Activated T-cell treated with anti-CD3 and anti-CD28 coated beads, Interleukin-2, amount 50 U/mL, for 48 hours (primary cell): ENCODE measurements at places on chromosomes 2 and 18.

- DNase-seq = no peak
Observed at GRCh38 chr2:110172506-110172905, 32.3 kb downstream of the NPHP1 start.

DNA sequence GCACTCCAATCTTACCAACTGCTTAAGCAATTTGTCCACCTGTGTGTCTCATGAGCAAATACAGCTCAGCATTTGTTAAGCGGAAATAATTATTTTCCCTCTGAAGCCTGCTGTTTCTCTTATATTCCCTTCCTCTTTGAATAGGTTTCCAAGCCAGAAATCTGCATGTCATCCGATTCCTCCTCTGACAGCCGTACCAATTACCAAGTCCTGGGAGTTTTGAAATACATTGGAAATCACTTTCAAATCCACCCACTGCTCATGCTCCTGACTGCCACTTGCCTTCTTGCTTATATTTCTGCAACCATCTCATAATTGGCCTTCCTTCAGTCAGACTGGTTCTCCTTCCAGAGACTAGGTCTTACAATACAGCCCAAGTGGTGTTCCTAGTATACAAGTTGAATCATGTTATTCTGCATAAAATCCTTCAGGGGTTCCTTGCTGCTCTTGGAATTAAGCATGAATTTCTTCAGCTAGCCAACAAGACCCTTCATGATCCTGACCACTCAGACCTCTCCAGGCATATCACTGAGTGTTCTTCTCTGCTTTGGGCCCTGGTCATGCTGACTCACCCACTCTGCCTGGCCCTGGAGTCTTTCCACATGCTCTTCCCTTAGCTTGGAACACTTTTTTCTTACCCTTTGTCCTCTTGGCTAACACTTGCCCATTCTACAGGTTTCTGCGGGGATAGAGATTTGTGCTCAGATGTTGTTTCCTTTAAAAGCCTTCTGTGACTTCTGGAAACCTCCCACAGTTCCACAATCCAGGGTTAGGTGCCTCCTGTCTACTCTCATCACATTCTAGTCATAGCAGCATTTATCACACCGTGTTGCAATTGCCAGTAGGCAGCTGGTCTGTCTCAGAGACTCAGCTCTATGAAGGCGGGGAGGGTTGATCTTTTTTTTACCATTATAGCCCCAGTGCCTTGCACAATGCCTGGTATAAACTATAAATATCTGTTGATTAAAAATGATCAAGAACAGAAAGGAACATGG, 157.6 kb downstream of the ARL6IP6 start:
- no peak for DNase-seq

GRCh38 chr2:219803294-219803693, 175.9 kb downstream of the SLC4A3 start:
- no peak for DNase-seq

- no peak for DNase-seq
Observed at GRCh38 chr2:36812196-36812595, 115.7 kb downstream of the VIT start.

DNA sequence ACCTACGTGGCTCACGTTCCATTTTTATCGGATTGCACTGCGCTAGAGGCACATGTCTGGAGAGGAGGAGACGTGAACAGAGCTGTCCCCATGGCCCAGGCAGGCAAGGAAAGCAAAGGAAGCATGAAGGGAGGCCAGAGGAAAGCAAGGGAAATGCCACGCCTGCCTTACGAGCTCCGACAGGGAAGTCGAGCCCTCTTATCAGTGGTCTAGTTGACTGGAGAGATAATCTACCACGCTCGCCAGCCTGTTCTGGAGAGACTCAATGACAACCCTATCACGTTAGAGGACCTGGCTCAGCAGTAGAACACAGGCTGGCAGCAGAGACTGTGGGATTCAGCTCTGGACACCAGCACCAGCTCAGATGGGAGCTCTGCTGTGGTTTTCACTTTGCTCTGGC, 202.6 kb upstream of the ID2 start:
- no peak for DNase-seq

- no peak for DNase-seq
Observed at GRCh38 chr2:241445426-241445825, 63.0 kb downstream of the STK25 start.

DNA sequence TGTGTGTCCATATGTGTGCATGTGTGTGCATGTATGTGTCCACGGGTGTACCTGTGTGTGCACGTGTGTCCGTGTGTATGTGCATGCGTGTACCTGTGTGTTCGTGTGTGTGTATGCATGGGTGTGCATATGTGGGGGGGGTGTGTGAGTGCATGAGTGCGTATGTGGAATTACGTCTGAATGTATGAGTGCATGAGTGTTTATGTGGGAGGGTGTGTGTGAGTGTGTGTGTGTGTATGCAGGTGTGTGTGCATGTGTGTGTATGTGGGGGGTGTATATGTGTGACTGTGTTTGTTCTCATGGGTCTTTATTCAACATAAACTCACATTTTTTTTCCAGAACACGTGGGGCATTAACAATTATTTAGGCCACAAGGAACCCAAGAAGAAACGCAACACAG, 208.4 kb downstream of the SNTG2 start:
- DNase-seq = no peak

DNA sequence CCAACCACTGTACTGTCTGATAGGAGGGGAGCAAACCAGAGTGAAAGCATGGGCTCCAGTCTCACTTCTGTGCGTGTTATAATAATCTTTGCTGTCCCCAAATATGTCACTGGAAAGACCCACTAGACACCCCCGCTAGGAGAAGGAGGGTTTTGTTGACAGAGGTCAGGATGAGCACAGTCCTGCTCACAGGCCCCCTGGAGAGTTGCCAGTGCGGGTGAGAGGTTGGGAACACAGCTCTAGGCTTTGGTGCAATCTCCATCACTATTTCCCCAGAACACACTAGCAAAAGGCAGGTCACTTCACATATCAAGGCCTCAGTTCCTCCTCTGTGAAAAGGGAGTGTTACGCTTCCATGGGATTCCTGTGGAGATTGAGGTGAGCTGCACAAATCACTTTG, 9.7 kb downstream of the XDH start:
- DNase-seq = no peak

DNA sequence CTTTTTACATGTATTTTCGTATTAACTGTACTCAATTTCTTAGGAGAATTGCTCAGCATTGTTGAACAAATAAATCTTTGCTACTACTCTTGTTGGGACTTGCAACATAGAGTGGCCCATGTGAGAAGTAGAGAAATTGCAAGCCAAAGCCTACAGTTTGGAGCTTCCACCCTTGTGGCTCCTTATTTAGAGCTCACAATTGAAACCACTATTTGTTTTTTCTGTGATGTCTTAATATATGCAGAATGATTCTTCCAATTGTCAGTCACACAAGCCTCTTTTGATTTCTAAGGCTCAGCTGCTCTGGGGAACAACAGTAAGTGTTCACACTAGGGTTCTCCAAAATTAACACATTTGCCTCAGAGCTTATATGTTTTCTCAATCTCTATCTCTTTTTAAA, 60.2 kb upstream of the GALNT13 start:
- DNase-seq = no peak

DNA sequence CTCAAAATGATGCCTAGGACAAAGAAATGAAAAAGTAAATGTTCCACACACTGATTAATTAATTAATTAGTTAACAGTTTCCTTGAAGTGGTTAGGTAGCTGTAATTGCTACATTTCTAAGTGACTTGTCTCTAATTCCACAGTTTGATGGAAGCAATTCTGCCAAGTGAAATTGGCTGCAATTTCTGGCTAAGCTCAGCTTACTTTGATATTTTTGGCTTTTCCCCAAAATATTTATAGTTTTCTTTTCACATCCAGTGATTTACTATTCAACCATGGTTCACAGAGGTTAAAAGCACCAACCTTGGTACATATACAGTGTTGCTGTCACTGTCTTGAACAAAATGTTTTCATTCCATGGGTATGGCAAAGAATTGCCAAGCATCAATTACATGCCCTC, 459.5 kb upstream of the CDH20 start:
- no peak for DNase-seq

- DNase-seq = peak; percentile 26
Observed at GRCh38 chr2:188235364-188235763, 56.3 kb upstream of the GULP1 start.

- no peak for DNase-seq
Observed at GRCh38 chr2:191322828-191323506, 77.8 kb downstream of the MYO1B start.

GRCh38 chr2:75241696-75242095, 42.4 kb upstream of the TACR1 start:
- DNase-seq = no peak

DNA sequence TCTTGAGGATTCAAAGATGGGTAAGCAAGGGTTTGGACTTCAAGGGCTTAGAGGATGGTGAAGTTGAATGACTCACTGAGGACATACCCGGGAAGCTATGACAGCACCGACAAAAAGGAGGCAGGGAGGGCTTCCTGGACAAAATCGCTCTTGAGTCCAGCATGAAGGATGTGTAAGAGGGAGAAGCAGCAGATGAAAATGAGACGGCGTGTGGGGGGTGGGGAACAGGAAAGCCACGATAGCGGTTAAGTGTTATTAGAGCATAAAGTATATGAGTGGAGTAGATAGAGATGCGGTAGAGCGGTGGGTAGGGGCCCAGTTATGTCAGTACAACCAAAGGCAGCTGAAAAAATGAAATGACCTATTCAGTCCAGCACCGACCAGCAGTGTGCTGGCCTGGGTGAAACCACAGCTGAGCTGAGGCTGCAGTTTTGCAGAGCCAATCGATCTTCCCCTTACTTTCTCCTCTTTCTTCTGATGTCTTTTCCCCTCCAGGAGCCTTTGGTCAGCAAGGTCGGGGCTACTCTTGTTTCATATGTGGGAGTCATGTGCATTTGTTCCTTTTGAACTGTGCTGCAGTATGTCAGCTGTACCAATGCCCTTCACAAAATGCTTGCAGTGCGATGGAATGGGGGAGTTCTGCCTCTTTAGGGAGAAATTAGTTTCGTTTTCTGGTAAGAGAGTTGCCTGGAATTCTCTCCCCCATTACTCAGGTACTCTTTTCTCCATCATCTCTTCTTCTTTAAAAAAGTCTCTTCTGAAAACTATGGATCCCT, 2.0 kb upstream of the THUMPD2 start:
- DNase-seq = no peak

DNA sequence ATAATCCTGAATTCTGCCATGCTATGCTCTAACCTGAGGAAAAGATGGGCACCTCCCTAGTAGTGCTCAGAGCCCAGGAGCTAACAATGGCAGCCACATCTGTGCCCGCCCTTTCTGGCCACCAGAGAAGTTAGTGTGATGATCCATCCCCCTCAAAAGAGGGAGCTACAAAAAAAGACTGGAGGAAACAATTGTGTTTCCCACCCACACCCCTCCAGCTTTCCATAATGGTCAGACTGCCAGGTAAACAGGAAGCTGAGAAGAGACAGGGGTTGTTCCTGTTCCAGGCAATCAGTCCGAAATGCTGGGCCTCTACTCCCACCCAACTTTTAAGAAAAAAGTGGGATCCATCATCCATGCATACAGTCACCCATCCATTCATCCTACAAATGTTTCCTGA, 3.2 kb downstream of the TBC1D8 start:
- no peak for DNase-seq

DNA sequence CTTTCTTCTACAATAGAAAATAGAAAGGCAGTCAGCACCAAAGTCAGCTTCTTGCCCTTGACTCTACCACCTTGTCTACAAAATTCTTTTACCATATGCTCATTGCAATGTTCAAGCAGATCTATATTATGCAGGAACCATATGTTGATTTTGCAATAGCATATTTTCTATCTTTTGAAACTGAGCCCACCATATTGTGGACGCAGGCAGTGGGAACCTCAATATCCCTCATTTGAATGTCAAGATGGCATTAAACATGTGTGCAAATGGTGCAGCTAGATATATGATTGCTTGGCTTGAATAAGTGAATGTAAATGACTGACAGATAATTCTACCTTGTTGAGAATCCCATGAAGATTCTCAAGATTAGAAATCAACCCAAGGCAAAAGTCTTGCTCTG, 412.7 kb upstream of the FSHR start:
- DNase-seq = no peak

GRCh38 chr2:118591223-118591622, 256.2 kb downstream of the EN1 start:
- no peak for DNase-seq

GRCh38 chr18:38520786-38521185, 955.2 kb upstream of the CELF4 start:
- no peak for DNase-seq

DNA sequence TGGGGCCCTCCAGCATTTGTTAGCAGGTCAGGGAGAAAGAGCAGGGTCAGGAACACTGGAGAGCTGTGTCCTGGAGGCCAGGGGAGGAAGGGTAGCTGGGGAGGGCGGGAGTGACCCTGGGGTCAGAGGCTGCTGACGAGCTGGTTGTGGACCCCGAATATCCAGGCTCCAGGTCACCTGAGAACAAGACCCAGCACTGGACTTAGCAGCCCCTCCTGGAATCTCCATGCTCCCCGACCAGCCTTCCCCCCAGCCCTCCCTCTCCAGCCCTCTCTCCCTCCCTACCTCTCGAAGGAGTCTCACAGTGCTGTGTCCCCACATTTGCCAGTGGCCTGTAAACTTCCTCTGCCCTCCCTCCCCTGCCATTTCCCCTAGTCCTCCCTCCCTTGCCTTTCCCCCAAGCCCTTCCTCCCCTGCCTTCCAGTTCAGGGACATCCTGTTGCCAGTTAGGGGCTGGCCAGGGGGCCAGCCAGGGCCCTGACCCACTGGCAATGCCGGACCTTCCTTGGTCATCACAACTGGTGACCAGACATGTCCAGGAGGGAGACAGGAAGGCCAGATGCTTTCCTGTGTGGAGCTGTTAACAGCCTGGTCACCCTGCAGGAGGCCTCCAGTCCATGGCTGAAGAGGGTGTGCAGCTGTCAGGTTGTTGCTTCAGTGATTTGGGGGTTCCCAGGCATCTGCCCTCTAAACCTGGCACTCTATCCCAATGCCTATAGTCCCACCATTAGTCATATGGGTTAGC, 50.0 kb upstream of the FAHD2A start:
- DNase-seq = no peak

- DNase-seq = no peak
Observed at GRCh38 chr2:45330637-45331409, 280.2 kb downstream of the SRBD1 start.

GRCh38 chr18:506264-506663, 5.8 kb upstream of the COLEC12 start:
- DNase-seq = no peak

- peak; percentile 65 for DNase-seq
Observed at GRCh38 chr2:7930800-7931635, 750.8 kb upstream of the ID2 start.

- no peak for DNase-seq
Observed at GRCh38 chr18:72675394-72675793, 131.3 kb upstream of the CBLN2 start.

GRCh38 chr18:29160170-29160569, 983.2 kb upstream of the CDH2 start:
- DNase-seq = no peak

DNA sequence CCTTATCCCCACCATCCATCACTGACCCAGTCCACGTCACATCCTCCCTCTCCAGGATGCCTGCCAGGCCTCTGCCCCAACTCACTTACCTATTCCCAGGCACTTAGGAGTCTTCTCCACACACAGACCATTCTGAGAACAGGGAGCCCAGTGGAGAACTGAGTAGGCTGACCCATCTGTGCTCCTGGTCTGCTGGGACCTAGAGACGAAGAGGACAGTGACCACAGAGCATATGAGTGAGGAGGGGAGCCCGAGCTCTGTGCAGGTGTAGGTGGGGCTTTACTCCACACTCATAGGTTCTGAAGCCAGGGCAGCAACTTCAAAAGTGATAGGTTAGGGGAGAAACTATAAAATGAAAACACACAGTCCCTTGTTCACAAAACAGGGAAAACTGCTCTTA, 130.0 kb downstream of the NDUFA10 start:
- no peak for DNase-seq
